ENCODE measurements at places on chromosomes 1 and 21.

DNA sequence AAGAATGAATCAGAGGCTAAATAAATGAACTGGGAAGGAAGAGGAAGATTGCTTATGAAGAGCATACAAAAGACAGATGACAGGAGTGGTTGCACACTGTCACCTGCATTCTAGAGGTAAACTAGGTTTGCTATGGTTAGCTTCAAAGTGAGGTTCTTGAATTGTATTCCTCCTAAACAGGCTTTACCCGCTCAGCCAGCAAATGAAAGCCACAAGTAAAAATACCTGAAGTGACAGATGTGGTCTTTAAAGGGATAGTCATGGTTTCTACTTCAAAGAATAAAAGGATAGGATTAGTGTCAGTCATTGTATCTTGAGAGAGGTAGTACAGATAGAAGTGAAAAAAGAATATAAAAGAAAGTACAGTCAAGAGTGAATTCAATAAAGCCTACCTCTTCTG is 32.4 kb upstream of the PRDX6 start:
- no peak for DNase-seq

GRCh38 chr1:116910379-116911187 is 867 bp downstream of the PTGFRN start:
- peak; percentile 7 for DNase-seq

GRCh38 chr1:168441745-168442144 is 102.1 kb downstream of the XCL2 start:
- no peak for DNase-seq

DNA sequence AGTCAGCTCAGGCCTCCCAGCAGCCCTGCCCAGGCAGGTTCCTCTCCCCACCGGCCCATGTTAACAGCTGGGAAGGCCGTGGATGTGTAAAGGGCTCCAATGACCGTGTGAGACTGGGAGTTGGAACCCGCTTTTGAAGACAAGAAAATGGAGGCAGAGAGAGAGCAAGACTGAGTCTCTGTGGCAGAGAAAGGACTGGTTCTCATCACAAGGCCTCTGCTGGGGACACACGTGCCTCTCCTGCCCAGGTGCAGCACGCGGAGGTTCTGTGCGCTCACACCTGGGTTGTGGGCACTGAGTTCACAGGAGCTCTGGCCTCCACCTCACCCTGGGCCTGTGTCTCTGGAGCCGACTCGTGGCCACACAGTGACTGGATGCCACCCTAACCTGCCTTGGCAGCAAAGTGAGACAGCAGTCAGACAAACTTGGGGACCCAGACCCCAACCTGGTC is 27.0 kb downstream of the RUNX3 start:
- no peak for DNase-seq

- no peak for DNase-seq
Measured at GRCh38 chr1:109381573-109381972, 16.1 kb downstream of the SORT1 start.

- DNase-seq, result no peak
Measured at GRCh38 chr21:37783016-37783415, 133.2 kb downstream of the KCNJ6 start.

- DNase-seq, result no peak
Measured at GRCh38 chr1:72830606-72831390, 548.5 kb upstream of the NEGR1 start.

DNA sequence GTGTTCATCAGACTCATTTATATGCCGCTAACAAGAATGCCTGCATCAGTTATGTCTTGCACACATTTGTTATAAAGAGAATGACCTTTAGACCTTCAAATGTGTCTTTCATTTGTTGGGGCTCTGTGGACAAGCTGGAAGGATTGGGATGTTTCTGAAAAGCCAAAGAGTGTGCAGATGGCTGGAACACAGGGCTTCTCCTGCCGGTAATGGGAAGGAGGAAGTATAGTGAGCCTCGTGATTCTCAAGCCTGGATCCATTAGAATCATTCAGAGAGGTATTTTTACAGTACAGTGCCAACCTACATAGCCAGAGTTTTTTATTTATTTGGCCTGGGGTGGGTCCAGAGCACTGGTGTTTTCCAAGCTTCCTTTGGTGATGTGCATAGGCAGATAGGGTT is 40.6 kb upstream of the ATP1A1 start:
- DNase-seq, result no peak

DNA sequence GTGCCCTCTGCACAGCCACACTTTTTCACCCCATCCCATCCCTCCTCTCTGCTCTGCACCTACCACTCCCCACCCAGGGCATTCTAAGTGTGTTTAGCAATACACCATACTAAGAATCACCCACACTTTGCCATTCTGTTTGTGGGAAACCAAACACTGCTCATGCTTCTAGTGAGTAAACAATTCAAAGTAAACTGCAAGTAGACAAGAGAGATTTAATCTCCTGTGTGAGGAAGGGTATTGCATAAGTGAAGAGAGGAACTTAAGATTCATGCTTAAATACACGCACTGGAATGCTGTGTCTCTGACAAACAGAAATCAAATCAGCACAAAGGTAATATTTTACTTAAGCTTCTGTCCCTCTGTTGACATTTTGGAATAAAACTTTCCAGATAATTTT is 4.8 kb upstream of the EDARADD start:
- DNase-seq, result no peak

DNA sequence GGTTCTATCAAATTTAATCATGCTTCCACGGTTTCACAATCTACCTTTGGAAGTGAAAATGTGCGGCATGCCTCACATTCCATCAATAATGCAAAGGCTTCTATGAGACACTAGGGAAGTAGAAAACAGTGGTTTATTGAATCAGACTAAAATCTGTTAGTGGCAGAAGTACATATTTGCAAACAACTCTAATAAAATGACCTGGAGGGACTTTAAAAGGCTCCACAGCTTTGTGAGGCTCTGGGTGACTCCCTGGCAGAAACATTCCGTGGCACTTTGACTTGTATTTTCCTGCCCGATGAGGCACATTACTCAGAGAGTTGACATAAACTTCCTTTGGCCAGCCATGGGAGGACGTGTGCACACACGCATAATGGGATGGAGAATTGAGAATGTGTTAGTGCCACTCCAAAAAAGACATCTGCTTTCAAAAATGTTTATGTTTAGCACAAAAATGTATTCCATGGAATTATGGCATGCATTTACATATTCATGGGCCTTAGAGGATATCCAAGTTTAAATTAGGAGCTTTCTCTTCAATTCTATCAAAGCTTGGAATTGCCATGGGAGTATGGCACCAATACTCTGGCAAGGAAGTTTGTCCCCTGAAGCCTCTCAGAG is 60.0 kb upstream of the SSX2IP start:
- DNase-seq, result no peak

DNA sequence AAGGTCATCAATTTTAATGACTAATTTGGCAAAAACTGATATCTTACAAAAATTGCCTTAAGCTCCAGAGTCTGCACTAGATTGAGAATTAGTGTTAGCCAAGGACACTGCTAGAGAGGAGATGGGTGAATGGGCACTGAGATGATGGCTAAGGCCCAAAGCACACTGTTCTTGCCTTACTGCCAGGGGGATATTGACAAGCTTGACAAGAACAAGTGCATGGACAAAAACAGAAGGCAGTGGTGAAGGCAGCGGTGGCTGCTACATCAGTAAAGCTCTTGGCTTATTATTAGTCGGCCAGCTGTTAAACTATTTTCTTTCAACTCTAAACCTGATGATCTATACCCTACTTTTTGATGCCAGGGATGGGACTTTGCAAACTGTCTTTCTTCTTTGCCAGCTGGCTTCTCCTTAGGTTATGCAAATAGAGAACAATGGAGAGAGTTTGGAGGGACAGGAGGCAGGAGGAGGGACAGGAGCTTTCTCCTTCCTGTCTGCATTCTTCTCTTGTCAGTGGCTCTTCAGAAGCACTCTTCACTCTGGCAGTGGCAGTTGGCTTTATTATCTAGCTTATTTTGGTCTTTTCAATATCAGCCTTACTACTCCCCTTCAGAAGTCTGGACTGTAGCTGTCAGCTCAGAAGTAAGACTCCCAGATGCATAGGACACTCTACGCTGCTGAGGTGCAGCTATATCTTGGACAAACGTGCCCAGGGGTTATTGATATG is 853.5 kb upstream of the TMPRSS15 start:
- no peak for DNase-seq

GRCh38 chr1:244339776-244340175 is 111.9 kb downstream of the ADSS2 start:
- DNase-seq, result no peak

- no peak for DNase-seq
Measured at GRCh38 chr1:220483700-220484099, 44.2 kb upstream of the MARK1 start.

DNA sequence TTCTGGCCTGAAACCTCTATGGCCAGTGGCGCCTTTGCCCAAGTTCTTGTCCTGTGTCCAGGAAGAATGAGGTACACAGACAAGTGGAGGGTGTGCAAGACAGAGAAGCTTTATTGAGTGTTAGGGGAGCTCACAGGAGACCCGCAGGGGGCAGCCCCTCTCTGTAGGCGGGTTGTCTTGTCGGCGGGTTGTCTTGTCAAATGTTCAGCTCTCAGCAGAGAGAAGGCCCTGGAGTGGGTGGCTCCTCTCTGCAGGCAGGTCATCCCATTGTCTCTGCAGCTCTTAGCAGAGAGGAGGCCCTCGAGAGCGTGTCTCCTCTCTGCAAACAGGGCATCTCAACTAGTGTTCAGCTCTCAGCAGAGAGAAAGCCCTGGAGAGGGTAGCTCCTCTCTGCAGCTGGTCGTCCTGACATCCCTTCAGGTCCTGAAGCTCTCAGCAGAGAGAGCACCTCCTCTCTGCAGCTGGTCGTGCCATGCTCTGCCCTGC is 11.0 kb downstream of the COL6A2 start:
- DNase-seq, result no peak

DNA sequence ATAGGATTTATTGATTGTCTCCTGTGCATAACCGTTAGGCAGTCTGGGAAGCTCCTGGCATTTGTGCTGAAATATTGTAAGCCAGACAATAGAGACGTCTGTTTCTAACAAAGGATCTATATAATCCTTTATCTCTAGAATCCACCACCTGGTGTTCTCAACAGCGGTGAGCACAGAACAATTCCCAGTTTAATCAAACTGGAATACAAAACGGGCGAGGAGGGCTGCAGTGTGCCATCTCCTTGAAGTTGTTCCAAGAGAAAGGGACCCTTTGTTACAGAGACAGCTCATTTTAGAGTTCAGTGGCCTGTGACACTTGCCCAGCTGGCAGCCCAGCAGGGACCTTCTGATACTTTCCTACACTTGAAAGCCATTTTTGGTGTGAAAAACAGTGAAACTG is 162.8 kb upstream of the IVNS1ABP start:
- no peak for DNase-seq

- no peak for DNase-seq
Measured at GRCh38 chr1:235552146-235552716, 48.0 kb upstream of the B3GALNT2 start.

DNA sequence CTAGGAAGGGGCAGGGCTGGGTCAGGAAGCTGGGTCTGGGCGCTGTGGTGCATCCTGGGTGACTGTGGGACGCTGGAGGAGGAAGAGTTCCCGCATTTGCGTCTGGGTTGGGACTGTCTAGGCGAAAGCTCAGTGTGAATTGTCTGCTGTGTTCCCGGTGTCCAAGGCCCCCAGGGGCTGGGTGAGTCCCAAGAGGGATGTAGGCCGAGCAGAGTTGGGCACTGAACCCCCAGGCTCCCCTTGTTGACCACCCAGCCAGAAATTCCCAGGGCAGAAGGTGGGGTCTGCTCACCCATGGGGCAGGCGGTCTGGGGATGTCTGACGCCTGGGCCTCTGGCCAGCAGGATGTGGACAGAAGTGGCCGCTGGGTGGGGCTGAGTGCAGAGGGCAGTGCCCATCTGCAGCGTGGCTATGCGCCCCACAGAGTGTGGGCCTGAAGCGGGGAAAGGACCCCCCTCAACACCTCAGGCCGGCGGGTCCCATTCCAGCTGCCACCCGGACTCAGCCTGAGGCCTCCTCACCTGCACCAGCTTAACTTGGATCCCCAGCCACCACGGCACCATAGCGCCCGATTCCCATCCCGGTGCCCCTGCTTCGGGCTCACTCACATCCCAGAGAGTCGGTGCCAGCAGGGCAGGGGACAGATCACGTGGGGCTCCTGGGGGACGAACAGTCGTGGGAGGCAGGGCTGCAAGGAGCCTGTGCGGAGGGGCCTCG is 37.0 kb upstream of the POFUT2 start:
- no peak for DNase-seq

DNA sequence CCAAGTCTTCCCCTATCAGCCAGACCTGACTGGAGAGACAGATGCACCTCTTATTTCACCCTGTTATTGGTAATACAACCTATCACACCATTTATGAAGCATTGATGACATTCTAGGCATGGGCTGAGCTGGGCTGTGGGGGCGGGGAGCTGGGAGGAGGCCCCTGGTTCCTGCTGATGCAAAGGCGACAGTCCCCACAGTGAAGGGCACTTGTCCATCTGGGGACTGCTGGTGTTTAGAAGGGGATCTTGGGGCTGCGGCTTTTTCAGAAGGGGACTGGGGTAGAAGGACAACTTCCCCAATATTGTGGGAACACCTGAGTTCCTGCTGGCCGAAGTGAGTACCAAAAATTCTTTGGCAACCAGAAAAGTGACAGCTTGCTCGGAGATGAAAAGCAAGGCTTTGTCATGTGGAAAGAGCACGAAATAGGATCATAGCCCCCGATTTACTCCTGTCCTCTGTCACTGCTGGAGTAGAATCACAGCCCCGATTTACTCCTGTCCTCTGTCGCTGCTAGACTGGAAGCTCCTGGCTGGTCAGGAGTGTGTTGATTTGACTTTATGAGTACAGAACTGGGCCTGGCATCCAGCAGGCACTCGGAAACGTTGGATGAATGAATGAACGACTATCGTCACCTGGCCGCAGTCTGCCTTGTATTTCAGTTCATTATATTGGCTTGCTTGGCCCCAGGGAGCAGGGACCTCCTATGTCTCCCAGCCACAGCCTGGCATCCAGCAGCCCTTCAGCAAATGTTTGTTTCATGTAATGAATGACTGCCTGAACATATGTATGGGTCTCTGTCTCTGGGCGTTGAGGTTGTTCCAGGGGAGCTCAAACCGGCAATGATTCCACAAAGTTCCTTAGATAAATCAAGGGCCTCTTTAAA is 16.5 kb upstream of the ETV3L start:
- DNase-seq, result no peak

DNA sequence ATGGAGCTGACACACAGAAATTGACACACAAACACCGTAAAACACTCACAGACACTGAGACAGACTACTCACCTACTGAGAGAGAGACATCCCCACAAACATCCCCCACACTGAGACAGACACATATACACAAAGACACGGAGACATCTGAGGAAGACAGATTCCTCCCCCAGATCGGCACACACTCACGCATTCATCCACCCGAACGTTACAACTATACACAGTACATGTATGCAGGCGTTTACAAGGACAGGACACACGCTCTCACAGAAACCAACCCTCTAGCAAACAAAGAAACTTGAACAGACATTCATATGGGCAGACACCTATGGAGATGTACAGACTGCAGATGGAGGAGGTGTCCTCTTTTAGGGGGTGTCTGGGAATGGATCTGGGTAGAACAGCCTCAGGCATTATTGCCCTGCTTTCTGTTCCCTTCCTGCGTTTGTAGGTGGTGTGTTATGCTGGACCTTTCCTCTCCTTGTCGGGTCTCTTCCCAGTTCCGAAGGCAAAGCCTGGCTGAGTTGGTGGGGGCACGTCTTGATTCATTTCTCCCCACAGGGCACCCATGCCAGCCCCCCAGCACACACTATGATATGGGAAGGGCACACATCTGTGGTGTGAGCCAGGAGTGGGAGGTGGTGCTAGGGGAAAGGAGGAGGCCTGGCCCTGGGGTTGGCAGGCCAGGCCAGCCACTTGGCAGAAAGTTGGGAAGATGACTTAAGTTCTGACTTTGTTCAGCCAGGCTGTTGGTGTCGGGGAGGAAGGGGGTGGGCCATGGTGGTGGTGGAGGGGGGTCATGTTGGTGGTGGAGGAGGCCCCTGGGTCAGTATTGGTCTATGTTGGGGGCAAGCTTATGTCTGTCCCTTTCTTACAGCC is 1.5 kb downstream of the KIRREL1 start:
- no peak for DNase-seq

GRCh38 chr1:215114154-215114933 is 31.8 kb downstream of the KCNK2 start:
- no peak for DNase-seq

Data from T-helper 22 cell (primary cell).